ENCODE measurements at places on chromosomes 16 and 17. TPM values are rescaled to one million over a fixed set of nuclear protein-coding genes. Genes with fewer than 3 reads are reported as not detected.
A peak's percentile ranks its signal among the peaks of the same experiment; 100 is the strongest.

DNA sequence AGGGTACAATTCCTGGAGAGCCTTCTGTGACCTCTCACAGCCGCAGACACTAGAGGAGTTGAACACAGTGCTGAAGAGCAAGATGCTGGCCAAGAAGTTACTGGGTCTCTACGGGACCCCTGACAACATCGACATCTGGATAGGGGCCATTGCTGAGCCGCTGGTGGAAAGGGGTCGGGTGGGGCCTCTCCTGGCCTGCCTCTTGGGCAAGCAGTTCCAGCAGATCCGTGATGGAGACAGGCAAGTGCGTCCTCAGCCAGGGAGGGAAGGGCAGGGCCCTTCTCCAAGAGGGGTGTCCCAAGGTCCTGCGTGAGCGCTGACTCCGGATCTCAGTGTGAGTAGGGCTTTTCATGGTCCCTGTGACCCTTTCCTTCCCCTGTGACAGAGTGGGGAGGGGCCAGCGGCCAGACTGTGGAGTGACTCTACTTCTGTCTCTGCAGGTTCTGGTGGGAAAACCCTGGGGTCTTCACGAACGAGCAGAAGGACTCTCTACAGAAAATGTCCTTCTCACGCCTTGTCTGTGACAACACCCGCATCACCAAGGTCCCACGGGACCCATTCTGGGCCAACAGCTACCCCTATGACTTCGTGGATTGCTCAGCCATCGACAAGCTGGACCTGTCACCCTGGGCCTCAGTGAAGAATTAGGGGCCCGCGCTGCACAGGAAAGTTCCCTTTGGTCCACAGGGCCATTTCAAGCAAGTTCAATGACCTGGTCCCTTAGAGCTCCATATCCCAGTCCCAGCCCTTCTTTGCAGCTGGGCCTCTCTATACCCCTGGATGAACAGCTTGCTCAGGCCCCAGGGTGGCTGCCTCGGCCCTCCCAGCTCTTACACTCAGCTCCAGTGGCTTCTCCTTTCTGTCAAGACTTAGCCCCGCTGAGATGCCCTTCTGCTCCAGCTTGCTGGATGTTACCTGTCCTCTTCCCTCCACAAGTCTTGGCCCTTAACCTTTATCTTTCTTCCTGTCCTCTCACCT lies 13.1 kb downstream of the MPO start:
- no peaks in the 10 kb centered on the region for H3K36me3 ChIP-seq
- no peak for DNase-seq
- H3K4me1 ChIP-seq, result no peaks in the 10 kb centered on the region
- no peak overlapping the region for H3K4me3 ChIP-seq
- H3K27ac ChIP-seq, result no peak overlapping the region
- peaks cover 47% of the 10 kb centered on the region for H3K27me3 ChIP-seq

Gene IKZF3
- 0.83 TPM for total RNA-seq

Gene ABCC6
- total RNA-seq, result 0.17 TPM

DNA sequence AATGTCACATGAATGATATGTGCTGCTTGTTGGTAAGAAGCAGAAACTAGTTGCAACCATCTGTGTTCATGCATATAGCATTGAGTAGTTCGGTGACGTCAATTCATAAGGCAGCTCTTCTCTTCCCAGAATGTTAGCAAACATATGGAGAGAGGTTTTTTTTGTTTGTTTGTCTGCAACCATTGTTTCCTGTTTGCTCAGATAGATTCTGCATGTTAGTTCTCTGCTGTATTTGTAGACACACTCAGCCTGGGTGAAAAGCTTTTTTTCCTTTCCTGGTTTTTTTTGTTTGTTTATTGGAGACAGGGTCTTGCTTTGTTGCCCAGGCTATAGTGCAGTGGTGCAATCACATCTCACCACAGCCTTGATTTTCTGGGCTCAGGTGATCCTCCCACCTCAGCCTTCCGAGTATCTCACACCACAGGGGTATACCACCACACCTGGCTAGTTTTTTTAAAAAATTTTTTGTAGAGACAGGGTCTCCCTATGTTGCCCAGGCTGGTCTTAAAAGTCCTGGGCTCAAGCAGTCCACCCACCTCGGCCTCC lies 16.7 kb downstream of the WSB1 start:
- no peak overlapping the region for H3K4me3 ChIP-seq
- H3K4me1 ChIP-seq, result peaks cover 13% of the 10 kb centered on the region
- H3K36me3 ChIP-seq, result peaks cover 43% of the 10 kb centered on the region
- H3K27ac ChIP-seq, result no peak overlapping the region
- no peaks in the 10 kb centered on the region for H3K27me3 ChIP-seq

- H3K36me3 ChIP-seq, result no peaks in the 10 kb centered on the region
- peaks cover 36% of the 10 kb centered on the region for H3K4me1 ChIP-seq
- H3K4me3 ChIP-seq, result no peak overlapping the region
- no peak overlapping the region for H3K27ac ChIP-seq
- H3K27me3 ChIP-seq, result no peaks in the 10 kb centered on the region
- no peak for DNase-seq
These were observed 29.7 kb downstream of the RTN4RL1 start for GRCh38 chr17:1995321-1995892.

- H3K4me3 ChIP-seq, result no peak overlapping the region
- H3K27ac ChIP-seq, result no peak overlapping the region
- peaks cover 37% of the 10 kb centered on the region for H3K4me1 ChIP-seq
These were observed 13.1 kb upstream of the CTCF start for GRCh38 chr16:67549240-67549639.

DNA sequence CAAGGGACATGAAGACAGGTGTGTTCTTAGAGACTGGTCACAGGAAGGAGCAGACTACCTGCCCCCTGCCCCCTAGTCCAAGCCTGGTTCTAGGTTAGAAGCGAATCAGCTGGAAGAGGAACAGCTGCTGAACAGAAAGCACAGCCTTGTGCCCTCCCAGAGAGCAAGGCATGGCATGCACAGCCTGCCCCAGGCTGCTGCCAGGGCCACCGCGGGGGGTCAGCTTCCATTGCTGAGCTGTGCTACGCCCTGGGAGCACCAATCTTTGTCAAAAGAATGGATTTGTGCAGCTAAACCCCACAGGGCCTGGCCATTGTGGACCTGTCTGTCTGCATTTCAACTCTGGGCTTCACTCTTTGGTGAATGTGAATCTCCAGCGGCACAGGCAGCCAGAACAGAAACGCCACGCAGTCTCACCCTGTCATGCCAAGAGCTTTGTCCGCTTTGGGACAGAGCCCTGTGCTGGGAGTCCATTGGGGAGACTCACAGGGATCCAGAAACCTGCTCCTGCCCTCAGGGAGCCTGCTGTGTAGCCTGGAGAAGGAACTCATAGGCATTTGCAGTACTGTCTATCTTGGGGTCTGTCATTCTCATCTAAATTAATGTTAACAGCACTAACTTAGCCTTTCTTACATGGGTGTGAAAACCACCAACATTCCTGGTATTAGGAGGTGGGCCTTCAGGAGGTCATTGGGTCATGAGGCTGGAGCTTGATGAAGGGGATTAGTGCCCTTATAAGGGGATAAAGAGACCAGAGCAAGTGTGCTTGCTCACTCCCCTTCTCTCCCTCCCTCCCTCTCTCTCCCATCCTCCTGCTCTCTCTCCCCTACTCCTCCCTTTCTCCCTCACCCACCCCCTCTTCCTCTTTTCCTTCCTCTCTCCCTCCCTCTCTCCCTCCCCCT lies 25.6 kb upstream of the CDRT4 start:
- H3K27ac ChIP-seq, result no peak overlapping the region
- no peak overlapping the region for H3K4me3 ChIP-seq
- H3K36me3 ChIP-seq, result no peaks in the 10 kb centered on the region
- DNase-seq, result no peak
- no peaks in the 10 kb centered on the region for H3K27me3 ChIP-seq

DNA sequence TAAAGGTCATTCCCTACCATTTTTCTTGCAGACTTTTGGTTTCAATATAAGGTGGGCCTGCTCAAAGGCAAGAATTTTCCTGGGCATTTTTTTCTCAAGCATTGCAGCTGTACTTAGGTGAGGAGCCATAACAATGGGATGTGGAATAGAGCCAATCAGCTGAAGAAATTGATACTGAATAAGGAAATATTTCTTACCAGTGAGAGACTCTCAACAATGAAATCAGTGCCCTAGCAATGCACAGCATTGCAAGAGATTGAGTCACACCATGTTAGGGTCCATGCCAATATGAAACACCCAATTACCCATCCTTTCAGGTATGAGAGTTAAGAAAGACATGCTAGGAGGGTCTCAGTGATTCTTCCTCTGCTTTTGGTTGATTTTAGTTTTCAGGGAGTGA lies 237.6 kb downstream of the SOX9 start:
- H3K4me3 ChIP-seq, result no peak overlapping the region
- no peaks in the 10 kb centered on the region for H3K27me3 ChIP-seq
- no peak for DNase-seq
- H3K4me1 ChIP-seq, result no peaks in the 10 kb centered on the region
- no peaks in the 10 kb centered on the region for H3K36me3 ChIP-seq
- H3K27ac ChIP-seq, result no peak overlapping the region

DNA sequence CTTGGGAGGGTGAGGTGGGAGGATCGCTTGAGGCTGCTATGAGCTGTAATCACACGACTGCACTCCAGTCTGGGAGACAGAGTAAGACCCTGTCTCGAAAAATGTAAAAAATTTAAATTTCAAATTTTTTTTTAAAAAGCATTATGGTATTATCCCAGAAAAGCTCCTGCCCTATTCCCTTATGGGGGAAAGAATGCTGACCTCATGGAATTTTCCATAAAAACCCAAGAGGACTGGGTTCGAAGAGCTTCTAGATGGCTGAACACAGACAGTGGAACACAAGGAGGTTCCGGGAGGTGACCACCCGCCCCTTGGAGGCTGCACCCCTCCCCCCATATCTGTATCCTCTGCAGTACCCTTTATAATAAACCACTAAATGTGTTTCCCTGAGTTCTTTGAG lies 4.0 kb downstream of the EIF4A3 start:
- DNase-seq, result no peak
- no peaks in the 10 kb centered on the region for H3K27me3 ChIP-seq
- H3K4me1 ChIP-seq, result peaks cover 23% of the 10 kb centered on the region
- H3K27ac ChIP-seq, result no peak overlapping the region
- H3K4me3 ChIP-seq, result no peak overlapping the region

DNA sequence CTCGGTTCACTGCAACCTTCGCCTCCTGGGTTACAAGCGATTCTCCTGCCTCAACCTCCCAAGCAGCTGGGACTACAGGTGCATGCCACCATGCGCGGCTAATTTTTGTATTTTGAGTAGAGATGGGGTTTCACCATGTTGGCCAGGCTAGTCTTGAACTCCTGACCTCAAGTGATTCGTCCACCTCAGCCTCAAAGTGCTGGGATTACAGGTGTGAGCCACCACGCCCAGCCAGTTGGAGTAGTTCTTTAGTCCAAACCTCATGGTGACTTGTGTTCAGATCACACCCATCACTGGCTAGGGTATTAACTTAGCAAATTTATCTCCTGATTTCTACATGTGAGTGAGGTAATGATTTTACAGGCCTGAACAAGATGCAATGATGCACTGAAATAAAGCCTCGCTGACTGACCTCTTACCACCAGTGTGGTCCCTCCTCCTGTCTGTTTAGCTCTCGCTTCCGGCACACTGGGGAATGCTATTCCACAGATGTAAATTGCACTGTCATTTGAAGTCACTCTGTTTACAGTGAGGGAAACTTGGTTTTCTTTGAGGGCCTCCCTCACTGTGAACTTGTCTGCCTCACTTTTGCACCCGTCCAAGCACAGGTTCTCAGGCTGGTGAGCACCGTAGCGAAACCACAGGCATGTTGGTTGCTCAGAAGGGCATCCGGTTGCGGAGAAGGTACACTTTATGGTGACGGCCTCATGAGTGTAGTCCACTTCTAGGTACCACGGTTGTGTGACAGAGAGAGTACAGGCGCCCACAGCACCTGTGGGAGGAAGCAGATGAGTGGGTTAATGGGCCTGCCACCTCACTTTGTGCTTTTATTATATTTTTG lies 5.5 kb downstream of the IGSF6 start:
- H3K36me3 ChIP-seq, result no peaks in the 10 kb centered on the region
- no peak overlapping the region for H3K27ac ChIP-seq
- peaks cover 39% of the 10 kb centered on the region for H3K4me1 ChIP-seq
- no peak for DNase-seq

DNA sequence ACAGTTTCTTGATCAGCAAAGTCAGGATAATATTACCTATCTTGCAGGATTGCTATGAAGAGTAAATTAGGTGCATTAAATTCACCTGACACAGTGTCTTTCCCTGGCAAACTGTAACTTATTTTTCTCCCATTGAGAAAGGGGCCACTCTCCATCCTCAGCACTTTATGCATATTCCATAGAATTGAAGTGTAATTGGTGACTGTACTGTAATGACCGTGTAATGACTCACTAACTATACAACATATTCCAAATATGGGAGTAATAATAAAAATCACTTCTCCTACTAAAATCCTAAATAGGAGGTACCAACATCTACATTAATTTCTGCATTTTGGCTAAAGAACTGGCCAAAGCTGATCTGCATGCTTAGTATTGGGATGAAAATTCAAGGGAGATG lies 141.9 kb upstream of the NOG start:
- no peak overlapping the region for H3K27ac ChIP-seq
- no peaks in the 10 kb centered on the region for H3K36me3 ChIP-seq
- H3K27me3 ChIP-seq, result no peaks in the 10 kb centered on the region
- DNase-seq, result no peak
- no peaks in the 10 kb centered on the region for H3K4me1 ChIP-seq

DNA sequence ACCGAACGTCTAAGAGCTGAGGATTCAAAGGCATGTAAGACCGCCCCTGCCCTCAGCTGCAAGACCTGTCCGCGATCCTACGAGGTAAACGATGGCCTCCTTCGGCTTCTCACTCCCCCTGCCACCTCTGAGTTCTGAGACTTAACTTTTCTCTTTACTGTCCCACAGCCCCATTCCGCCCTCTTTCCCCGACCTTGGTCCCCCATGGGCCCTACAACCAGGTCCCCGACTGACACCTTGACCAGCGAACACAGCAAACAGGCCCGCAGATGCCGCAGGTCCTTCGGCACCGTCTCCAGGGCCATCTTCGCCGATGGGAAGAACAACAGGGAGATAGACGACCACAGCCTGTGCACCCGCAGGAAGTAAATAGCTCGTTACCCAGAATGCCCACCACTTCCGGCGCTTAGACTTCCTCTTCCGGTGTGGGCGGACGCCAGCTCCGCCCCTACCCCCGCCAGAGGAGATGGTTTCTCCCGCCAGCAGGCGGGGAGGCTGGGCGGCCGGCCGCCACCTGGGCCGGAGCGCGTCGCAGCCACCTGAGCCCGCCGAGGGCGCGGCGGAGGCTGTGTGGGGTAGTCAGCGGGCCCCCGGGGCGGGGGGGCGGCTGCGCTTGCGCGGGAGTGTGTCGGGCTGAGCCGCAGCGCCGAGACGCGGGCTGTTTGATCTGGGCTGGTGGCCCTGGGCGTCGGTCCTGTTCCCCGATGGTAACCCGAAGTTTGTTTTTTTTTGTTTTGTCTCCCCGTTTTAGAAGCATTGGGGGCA lies at the start of gene SUPT4H1:
Gene SUPT4H1, minus strand, starts transcription at position 371 of the 765 bp plus-strand sequence. Its CDS starts 66 bp downstream, at position 305.
- peak; percentile 98 for DNase-seq
- H3K27me3 ChIP-seq, result no peaks in the 10 kb centered on the region
- peaks cover 32% of the 10 kb centered on the region for H3K36me3 ChIP-seq
- H3K4me1 ChIP-seq, result peaks cover 11% of the 10 kb centered on the region
- peak within 1 kb of the TSS; percentile 78 for H3K4me3 ChIP-seq
- peak within 1 kb of the TSS; percentile 91 for H3K27ac ChIP-seq

GRCh38 chr17:78231991-78232858 lies 794 bp downstream of the TMEM235 start:
- no peaks in the 10 kb centered on the region for H3K36me3 ChIP-seq
- DNase-seq, result no peak
- H3K4me1 ChIP-seq, result peaks cover 4% of the 10 kb centered on the region
- no peaks in the 10 kb centered on the region for H3K27me3 ChIP-seq
- no peak overlapping the region for H3K27ac ChIP-seq
- no peak overlapping the region for H3K4me3 ChIP-seq

GRCh38 chr17:44971776-44972483 lies 3.8 kb upstream of the C1QL1 start:
- DNase-seq, result no peak
- no peak overlapping the region for H3K27ac ChIP-seq
- peaks cover 43% of the 10 kb centered on the region for H3K4me1 ChIP-seq
- no peak overlapping the region for H3K4me3 ChIP-seq
- no peaks in the 10 kb centered on the region for H3K36me3 ChIP-seq

Gene WIPF2
- total RNA-seq, result 9.6 TPM
